HEK293T (cell line): ENCODE measurements at places on chromosomes 12 and 14.

- peak; percentile 37 for DNase-seq
Measured at GRCh38 chr12:67415473-67415872, 146.3 kb downstream of the CAND1 start.

DNA sequence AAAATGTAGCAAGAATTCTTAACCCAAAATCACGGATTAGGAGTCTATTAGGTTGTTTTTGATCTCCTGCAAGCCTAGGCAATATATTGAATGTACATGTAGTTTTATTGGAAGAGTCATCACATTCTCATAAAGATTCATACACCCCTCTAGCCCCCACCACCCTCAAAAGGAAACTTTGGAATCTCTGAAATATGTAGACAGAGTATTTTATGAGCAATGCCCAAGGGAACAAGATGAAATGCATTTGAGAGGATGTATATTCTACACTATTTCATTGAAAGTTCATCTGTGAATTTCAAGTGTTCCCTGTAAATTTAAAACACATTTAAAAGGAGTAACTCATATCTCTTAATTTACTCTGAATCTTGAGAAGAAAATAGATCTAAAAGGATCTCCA, 103.7 kb downstream of the SYT1 start:
- DNase-seq = no peak

DNA sequence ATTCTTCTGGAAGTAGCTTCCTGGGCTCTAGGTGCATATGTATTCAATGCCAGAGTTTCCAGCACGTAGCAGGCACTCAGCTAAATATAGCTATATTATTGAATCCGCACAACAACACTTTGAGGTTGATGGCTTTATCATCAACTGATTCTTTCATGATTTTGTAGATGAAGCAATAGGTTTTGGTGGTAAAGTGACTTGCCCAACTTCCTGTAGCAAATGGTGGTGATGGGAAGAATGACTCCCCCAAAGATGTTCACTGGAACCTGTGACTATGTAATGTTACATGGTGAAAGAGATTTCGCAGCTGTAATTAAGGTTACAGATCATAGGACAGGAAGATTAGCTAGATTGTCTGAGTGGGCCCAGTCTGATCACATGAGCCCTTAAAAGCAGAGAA, 3.2 kb downstream of the TDRD9 start:
- no peak for DNase-seq

GRCh38 chr14:63078569-63078968, 33.3 kb upstream of the KCNH5 start:
- no peak for DNase-seq

- DNase-seq = no peak
Measured at GRCh38 chr12:11761869-11762567, 112.5 kb downstream of the ETV6 start.

DNA sequence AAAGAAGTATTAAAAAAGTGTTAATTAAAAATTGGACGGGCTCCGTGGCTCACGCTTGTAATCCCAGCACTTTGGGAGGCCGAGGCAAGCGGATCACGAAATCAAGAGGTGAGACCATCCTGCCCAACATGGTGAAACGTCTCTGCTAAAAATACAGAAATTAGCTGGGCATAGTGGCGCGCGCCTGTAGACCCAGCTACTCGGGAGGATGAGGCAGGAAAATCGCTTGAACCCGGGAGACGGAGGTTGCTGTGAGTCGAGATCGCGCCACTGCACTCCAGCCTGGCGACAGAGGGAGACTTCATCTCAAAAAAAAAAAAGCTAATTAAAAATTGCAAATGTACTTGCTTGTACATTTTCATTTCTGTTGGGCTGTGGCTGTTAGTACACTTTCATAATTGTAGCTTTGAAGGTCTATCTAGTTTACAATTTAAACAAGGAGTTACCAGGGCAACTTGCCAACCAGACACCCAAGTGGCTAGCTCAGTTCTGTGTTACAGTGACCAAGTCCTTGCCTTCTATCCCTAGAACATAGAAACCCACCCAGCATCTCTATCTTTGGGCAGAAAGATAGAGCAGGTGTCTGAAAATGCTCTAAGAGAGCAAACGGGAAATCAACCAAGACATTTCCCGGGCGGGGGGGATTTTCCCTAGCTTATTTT, 1.2 kb downstream of the COA8 start:
- DNase-seq = no peak

DNA sequence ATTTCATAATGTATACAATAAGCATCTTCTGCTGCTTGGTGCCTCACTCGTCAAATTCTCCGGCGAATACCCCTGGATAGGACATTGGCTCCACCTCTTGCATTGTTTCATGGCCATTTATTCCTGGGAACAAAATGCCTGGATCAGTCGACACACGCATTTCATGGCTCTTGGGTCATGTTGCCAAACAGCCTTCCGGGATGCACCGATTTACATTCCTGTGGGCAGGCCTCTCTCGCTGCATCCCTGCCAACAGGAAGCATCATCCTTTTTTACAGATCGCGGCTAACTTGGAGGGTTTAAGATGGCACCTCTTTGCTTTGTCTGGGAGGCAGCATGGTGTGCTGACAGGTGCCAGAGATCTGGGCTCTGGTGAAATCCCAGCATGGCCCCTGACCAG, 32.7 kb upstream of the RIMBP2 start:
- no peak for DNase-seq

DNA sequence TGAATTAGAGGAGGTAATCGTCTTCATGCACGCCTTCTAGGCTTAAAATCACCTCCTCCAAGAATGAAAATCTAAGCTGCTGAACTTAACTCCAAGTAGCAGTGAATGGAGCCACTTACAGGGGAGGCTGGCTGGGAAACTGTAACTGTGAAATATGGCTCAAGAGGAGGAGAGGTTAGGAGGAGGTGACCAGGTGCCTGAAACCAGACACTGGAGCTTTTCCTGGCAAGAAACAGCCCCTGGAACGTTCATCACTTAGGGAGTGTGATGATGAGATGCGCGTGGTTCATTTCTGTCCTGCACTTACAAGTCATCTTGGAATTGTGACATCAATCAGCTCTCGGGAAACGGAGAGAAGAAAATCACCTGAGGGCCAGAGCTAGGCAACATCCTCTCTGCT, 62.3 kb upstream of the TMEM132C start:
- no peak for DNase-seq

DNA sequence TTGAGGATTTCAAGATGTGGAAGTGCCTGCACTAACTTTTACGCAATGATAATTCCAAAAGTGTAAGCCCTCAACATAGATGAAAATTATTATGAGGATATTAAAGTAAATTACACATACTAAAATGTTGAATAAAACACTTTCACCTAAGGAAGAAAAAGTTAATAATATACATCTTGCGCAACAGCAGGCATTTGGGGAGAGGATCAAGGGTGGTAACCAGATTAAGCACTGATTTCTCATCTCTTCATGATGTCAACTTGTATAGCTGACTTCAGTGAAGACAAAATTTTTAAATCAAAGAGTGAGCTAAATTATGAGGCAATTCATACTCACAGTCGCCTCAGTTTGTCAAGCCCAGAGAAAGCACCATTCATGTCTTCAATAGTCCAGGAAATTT, 33.8 kb downstream of the LRIG3 start:
- DNase-seq = no peak

DNA sequence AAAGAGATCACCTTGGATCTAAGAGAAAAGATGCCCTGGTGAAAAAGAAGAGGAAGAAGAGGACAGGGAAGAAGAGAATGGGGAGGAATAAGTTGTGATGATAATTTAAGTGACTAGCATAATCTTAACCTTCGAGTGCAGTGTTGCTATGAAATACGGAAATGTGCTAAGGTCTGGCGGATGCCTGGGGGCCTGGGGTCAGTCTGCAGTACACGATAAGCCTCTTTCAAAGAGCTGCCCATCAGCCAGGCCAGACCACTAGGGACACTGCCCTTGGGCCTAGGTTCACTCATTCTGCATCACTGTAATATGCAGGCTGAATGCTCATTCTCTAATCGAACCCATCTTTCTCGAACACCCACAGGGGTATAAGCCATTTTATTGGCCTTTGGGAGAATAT, 83.4 kb downstream of the PLEKHG3 start:
- no peak for DNase-seq

GRCh38 chr14:77276295-77276935, 5.4 kb upstream of the NGB start:
- no peak for DNase-seq

GRCh38 chr12:104605685-104606084, 148.9 kb downstream of the CHST11 start:
- no peak for DNase-seq

- no peak for DNase-seq
Measured at GRCh38 chr14:29536886-29537511, 390.6 kb downstream of the PRKD1 start.

DNA sequence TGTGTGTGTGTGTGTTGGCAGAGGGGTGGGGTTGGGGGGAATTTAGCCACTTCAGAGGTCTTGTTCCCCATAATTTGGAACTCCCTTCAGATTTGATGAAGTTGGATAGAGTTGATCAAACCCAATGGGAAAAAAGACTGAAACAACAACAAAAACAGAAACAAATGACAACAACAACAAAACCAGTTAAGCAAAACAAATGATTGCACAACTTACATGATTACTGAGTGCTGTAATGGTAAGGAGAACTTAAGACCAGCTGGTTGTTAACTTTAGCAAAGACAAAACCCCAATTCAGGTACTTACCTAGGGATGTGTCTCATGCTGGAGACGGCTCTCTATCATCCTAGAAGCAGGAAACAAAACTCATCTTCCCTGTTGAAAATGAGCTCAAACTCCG, 107.8 kb upstream of the DDHD1 start:
- no peak for DNase-seq
